CD8-positive, alpha-beta T cell (primary cell): ENCODE measurements at places on chromosomes 1 and 21.
A peak's percentile ranks its signal among the peaks of the same experiment; 100 is the strongest.

DNA sequence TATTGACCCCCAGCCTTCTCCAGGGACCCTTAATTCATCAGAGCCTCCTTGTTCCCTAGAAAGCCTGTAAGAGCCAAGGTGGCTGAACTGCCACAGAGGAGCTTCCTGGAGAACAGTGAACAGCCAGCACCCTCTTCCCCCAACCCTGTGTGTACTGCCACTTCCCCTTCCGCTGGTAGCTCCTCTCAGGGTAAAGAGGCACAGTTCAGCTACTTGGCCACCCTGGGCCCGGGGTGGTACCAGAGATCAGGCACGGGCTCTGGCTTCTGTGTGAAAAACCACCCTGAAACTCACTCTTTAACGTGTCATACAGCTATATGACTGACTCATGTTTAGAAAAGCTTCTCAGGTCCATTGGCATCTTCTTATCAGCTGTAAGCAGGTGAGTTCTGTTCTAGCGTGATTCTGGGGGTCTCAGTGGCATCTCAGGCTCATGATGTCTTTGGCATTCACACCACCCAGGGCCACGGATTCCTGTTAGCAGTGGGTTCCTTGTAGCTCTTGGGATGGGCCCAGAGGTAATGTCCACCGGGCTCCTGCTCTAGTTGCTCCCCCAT lies 22.4 kb downstream of the ARMH1 start:
- DNase-seq, result peak; percentile 12

DNA sequence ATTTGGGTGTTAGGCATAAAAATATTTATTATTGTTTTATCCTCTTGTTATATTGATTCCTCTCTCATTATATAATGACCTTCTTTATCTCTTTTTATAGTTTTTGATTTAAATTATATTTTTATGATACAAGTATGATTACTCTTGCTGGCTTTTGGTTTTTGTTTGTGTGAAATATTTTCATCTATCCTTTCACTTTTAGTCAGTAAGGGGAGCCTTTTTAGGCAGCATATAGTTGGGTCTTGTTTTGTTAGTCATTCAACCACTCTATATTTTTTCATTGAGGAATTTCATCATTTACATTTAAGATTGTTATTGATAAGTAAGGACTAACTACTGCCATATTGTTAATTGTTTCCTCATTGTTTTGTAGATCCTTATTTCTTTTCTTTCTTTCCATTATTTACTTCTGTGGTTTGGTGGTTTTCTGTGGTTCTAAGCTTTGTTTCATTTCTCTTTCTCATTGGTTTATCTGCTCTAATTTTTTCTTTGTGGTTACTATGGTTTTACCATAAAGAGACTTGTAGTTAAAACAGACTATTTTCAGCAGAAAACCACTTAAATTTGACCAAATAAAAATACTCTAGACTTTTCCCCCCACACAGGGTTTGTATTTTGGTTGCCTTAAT lies 593.1 kb downstream of the NUF2 start:
- no peak for DNase-seq

- no peak for DNase-seq
These were observed 8.4 kb downstream of the CFH start for GRCh38 chr1:196660272-196660671.

GRCh38 chr1:34115233-34115632 lies 49.8 kb downstream of the CSMD2 start:
- DNase-seq, result no peak

DNA sequence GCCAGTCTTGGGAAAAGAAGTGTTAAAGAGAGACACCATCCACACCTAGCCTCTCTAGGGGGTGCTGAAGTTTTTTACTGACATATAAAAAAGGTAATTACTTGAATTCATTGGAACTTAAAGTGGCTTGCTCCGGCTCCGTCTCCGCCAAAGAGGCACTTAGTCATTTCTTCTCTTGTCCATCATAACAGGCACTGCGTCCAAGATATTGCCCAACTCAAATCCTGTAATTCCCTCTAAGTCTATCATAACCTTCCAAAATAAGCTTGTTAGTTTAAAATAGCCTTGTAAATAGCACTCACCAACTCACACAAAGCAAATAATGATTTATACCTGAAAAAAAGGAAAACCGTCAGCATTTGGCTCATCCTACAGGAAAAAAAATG lies 160.5 kb downstream of the ZBTB18 start:
- no peak for DNase-seq

- no peak for DNase-seq
These were observed 615 bp downstream of the CLIC4 start for GRCh38 chr1:24745711-24746413.

DNA sequence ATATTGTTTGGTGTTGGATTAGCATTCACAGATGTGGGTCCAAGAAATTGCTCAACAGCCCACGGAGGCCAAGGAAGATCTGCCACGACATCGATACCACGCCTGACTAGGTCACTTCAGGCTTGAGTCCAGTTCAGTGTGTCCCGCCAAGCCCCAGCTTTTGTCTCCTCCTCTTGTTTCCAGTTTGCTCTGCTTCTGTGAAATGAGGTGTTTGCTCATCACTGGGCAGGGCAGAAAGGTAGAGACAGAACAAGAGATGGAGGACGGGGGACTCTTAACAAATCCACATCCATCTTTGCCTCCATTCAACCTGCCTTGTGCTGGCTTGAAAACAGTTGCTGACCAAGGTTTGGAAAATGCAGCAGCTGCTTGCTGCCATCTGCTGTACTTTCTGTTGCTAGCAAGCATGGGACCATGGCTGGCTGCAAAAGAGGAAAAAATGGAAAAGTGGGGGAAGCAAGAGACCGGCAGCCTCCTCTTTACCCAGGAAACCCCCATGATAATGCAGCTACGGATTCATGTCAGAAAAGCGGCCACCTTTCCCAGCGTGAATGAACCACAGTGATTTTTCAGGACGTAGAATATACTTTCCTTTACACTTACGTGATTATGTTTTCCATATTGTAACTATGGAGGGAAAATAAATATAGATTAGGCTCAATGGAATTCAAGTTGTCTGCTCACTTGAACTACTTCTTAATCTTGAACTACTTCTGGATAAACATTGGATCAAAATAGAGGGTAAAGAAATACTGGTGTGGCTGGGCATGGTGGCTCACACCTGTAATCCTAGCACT lies 80.2 kb upstream of the GREM2 start:
- no peak for DNase-seq

DNA sequence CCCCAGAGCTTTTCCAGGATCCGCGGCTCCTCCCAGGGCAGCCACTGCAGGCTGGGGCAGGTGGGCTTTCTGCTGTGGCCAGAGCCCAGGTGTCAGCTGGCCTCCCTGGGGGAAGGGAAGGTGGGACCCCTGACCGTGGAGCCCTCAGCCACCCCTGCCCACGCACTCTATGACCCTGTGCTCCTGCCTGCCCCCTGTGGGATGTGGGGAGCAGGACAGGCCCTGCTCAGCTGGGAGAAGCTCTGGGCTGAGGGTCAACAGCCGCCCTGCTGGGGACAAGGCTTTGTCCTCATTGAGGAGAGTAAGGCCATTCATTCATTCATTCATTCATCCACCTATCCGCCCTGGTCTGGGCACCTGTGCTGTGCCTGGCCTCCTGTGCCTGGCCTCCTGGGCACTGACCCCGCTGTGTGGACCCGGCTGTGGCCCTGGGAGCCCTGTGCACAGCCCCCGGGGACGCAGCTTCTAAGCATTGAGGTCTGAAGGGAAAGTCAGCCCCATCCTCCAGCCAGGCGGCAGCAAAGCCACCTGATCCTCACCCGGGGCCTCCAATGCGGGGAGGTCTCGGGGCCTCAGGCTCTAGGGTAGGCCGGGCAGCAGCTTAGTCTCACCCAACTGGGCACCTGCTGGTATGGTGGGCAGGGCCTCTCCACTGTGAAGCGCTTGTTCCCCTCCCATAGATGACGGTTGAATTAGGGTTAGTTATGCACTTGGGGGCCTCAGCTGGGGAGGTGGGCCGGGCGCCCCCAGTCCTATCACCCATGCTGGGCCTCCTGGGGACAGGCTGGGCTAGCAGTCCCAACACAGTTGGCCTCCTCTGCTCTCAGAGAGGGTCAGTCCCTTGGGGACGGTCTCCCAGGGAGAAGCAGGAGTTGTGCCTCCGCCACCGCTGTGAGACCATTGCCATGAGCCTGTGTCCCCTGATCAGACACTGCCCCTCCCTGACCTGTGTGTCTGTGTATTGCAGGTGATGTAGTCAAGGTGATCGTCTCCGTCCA lies 6.0 kb downstream of the TNFRSF14 start:
- DNase-seq, result peak; percentile 53

DNA sequence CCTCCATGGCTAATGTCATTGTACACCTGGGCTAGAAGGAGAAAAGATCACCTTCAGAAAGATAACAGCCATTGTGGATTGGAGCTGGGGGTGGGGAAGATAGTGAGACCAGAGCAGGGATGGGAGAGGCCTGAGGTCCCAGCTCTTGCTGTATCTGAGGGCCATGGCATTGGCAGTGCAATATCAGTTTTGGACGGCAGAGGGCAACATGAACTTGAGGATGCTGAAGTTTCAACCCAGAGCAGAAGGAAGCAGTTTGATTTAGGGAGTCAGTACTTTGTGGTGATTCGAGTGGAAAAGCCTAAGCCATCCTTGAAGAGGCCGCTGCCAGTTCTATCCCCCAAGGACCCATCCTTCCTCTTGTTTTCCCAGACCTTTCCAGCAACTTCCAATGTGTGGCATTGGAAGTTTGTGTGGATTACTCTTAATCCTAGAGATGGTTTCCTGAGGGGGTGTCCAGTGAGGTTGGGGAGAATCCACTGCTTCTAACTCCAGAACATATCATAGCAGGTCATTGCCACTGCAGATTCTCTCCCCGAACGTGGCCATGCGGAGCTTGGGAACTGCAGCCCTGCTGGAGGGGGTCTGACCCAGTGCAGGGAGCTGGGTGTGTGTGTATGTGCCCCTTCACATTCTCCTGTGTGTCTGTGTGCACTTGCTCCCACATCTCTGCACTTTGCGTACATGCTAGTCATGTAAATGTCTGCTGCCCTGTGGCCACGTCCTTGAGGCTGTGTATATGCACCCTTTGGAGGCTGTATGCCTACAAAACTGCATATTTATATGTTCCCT lies 24.1 kb downstream of the SLC26A9 start:
- peak; percentile 52 for DNase-seq

DNA sequence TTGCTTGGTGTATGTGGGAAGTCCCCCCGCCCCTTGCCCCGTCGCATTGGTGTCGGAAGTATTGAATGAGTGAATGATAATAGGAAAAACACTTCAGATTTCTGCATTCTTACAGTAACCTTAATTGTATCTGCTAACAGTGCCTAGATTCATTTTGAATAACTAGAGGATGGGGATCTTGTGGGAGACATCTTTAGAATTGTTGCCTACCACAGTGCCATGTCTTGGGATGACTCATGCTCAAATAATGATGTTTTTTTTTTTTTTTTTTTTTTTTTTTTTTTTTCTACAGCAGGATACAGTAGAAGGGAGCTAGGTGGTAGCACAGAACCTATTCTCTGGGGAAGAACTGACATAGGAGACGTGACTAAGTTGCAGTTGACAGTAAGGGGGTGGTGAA lies 237.9 kb downstream of the USP25 start:
- DNase-seq, result no peak

GRCh38 chr1:10617931-10618885 lies 143.5 kb downstream of the PEX14 start:
- no peak for DNase-seq

DNA sequence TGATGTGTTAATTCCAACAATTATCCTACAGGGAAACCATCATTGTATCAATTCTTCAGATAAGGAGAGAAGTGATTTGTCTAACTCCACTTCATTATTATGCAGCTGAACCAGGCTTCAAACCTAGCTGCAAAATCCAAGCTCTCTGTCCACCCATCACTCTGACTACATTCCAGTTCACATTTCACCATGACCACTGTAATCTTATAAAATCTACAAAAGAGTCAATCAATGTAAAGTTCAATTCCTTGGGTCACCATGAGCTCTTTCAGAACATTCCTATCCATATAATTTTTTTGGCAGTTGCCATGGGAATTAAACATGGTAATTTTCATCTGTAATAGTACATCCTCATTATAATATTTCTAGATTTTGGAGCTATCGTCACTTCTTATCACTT lies 100.9 kb downstream of the PLPPR5 start:
- DNase-seq, result no peak

- no peak for DNase-seq
These were observed 5.0 kb upstream of the RWDD3 start for GRCh38 chr1:95229037-95229436.

- DNase-seq, result no peak
These were observed 90.2 kb upstream of the CSF3R start for GRCh38 chr1:36572906-36573305.

DNA sequence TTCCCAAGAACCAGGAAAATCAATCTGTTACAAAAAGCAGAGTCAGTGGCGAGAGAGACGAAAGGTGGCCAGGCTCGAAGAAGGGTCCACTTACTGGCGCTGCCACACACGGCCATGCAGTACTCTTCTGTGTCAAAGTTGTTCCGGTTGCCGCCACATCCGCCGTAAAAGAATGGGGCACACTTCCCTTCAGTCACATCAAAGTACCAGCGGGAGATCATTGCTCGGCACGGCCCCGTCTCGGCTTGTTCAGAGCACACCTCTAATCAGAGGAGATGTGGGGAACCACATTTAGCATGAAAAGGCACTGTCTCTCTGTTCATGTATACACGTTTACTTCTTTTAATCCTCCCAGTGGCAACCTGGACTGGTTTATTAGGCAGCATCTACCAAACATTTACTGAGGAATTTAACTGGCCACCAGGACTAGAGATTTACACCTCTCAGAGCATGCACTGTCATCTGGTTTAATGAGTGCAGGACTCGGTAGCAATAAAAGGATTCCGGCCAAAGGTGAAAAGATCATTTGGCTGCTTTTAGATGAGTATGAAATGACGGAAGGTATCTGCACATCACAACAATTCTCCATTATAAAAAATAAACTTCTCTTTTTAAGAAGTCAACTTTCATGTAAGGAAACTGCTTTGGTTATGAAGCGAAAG lies 170.5 kb downstream of the APP start:
- peak; percentile 31 for DNase-seq

DNA sequence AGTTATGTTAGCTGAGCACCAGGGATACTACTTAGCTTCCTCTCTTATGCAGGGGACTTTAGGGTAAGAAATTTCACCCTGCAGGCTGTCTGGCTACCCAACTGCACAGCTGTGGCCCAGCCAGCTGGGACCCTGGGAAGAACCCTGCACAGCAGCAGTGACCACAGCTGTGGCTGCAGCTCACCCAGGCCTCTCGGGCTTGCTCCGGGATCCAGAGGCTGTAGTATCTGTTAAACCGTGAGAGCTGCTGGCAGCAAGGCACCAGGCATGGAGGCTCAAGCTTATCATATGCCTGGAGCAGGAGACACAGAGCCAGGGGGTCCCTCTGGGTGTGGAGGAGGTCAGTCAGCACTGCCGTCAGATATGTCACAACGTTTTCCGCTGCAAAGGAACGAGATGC lies 40.3 kb downstream of the URB1 start:
- no peak for DNase-seq
